ENCODE measurements at places on chromosomes 11 and 22.

DNA sequence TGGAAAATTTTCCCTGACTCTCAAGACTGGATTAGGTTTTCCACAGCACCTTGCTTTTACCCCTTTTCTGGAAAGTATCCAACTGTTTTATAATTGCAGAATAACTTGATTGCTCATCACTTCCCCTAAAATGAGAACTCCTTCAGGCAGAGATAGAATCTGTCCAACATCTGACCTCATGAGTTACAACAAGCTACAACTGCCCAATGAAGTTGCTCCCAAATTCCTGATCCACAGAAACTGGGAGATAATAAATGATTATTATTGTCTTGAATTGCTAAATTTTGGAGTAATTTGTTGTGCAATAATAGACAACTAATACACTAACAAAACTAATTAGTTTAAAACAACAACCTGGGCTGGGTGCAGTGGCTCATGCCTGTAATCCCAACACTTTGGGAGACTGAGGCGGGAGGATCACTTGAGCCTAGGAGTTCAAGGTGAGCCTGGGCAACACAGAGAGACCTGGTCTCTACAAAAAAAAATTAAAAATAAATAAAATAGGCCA, 10.0 kb upstream of the CCDC83 start:
- no peak for DNase-seq

DNA sequence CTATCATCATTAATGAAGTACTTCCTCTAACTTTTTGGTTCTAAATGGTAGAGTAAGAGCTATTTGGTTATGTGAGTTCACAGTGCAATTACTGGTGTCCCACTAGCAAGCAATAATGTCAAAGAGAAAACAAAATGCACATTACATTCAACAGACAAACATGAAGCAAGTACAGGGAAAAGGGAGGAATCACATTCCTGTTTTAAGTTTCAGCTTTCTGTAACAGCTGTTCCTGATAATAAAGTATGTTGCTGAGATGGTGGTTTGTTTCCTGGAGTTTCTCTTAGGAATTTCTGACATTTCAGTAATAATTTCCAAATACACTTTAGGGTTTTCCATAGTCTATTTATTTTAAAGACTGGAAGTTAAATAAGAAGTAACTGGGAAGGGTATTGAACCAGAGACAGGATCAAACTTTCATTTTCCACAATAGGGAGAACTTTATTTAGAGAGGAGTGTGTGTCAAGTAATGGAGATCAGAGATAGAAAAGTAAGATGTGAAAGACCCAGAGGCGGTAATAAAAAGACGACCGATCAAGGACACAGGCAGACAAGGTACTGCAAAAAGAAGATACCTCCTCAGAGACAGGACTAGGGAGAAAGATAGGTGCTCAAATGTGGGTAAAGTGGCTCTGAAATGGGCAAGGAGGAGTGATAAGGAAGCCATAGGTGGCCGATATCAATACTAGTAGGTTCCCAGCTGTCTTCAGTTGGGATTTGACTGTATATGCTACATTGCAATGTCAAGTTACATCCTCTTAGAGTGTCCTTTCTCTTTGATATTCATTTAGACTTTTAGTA, 20.8 kb upstream of the CLNS1A start:
- no peak for DNase-seq

DNA sequence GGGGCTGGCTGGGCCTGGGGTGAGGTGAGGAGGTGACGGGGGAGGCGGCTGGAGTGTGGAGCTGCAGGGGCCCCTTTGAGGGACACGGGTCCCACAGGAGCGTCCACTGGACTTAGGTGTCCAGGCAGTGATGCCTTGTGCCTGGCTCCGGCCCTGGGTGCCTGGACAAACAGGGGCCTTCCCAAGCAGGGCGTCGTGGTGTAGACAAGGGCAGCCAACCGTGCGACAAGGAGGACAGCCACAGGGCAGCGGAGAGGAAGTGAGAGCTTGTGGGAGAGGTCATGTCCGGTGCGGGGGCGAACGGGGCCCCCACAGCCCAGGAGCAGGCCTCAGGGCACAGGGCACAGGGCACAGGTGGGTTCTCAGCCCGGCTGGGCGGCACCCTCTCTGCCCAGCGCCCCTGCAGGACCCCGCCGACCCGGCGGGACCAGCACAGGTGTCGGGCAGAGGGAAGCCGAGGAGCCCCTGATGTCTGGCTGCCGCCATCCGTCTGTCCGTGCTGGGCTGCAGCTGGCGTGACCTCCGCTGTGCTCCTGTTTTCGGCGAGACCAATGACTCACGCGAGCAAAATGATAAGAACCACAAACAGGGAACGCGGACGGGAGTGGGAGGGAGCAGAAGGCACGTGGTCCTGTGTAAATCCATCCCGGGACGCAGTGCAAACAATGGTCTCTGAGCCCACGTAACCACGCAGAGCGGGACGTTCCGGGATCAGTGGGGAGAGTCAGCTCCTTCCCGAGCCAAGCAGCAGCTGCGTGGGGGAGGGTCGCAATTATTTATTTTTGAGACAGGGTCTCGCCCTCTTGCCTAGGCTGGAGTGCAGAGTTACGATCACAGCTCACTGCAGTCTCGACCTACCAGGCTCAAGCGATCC, 49.1 kb upstream of the A4GALT start:
- DNase-seq = peak; percentile 86

DNA sequence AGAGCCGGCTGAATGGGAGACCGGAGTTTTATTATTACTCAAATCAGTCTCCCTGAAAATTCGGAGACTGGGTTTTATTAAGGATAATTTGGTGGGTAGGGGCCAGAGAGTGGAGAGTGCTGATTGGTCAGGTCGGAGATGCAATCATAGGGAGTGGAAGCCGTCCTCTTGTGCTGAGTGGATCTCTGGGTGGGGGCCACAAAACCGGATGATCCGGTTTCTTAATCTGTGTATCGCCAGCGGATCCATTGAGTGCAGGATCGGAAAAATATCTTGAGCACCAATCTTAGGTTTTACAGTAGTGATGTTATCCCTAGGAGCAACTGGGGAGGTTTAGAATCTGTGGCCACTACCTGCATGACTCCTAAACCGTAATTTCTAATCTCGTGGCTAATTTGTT, 886 bp upstream of the NIPSNAP1 start:
- no peak for DNase-seq

DNA sequence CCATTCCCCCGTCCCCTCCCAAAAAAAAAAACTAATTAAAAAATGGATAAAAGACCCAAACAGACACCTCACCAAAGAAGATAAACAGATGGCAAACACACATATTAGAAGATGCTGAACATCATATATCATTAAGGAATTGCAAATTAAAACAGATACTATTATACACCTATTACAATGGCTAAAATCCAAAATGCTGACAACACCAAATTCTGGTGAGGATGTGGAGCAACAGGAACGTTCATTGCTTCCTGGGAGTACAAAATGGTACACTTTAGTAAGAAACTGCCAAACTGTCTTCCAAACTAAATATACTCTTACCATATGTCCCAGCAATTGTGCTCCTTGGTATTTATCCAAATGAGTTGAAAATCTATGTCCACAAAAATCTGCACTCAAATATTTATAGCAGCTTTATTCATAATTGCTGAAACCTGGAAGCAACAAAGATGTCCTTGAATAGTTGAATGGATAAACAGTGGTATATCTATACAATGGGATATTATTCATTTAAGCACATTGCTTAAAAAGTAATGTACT, 19.9 kb downstream of the NAGA start:
- no peak for DNase-seq

- DNase-seq = peak; percentile 91
Measured at GRCh38 chr22:23894710-23895598, 771 bp downstream of the MIF start.

- DNase-seq = peak; percentile 64
Measured at GRCh38 chr11:77069336-77069968, 2.7 kb downstream of the CAPN5 start.

DNA sequence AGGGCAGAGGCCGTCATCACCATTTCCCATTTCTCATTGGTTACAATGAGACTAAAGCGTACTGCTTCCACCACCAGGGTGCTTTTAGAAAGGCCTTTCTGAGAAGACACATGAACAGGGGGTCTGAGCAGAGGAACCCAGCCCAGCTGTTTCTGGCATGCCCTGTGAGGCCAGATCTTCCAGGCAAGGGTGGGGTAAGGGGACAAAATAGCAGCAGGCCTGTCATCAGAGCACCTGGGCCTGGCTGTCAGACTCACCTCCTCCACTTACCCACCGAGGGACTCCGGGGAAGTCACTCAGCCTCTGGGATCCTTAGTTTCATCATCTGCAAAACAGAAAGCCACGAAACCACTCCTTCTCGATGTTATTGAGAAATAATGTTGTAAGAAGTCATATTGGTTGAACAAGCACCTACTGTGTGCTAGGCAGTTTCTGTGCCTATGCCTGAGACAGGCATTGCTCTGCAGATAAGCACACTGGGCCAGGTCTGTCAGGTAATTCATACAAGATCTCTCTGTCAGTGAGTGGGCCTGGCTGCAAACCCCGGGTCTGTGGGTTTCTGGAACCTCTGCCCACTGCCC, 8.8 kb upstream of the WNT11 start:
- DNase-seq = peak; percentile 31

DNA sequence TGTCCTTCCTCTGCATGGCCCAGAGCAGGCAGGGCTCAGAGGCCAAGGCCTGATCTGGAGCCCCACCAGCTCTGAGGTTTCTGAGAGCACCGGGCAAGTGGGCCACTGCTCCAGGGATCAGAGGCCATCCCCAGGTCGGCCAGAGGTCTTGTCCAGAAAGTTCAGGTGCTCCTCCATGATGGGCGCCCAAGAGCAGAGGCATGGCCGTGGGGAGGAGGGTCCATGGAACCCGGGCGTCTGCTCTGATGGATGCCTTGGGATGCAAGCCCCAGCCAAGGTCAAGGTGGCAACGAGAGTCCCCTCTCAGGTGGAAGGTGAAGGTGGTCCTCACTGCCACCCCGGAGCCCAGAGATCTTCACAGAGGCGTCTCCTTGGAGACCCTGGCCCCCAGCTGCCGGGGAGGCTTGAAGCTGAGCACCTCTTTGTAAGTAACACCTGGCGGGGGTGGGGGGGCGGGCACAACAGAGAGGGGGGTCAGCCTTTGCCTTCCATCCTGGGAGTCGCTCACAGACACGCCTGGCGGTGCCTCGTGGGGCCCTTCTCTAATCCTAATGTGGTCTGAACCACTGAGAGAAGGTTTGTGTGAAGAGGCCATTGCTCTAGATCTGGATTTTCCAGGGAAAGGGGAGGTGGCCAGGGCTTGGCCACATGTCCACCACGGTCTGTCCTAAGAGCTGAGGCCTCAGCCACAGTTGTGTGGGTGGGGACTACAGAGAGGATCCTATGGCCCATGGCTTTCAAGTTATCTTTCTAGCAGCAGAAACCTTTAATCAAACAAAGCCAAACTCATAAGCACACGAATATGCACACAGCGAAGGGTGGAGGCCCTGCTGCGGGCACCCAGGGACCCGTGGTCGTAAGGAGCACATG, 2.2 kb upstream of the HDAC10 start:
- no peak for DNase-seq

GRCh38 chr11:73734993-73735392, 25.9 kb downstream of the RAB6A start:
- no peak for DNase-seq

- DNase-seq = no peak
Measured at GRCh38 chr11:13291800-13292199, 14.2 kb downstream of the BMAL1 start.

DNA sequence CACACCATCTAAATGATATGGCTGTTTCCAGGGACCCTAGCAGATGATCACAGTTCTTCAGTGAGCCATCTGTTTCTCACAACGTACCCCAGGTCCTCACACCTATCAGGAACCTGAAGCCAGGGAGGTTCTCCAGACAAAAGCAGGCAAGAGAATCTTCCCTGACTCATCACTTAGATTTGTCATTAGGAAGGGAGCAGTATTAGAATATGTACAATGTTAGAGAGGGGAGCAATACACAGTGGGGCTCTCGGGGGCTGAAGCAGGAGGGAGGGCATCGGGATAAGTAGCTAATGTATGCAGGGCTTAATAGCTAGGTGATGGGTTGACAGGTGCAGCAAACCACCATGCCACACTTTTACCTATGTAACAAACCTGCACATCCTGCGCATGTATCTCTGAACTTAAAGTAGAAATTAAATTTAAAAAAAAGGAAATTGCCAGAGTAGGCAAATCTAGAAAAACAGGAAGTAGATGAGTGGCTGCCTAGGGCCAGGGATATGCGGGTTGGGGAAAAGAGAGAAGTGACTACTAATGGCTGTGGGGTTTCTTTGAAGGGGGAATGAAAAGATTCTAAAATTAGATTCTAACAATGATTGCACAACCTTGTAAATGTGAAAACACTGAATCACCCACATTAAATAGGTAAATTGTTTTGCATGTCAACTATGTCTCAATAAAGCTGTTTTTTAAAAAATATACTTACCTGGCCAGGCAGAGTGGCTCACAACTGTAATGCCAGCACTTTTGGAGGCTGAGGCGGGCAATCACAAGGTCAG, 14.4 kb downstream of the C22orf42 start:
- DNase-seq = no peak

GRCh38 chr11:97993562-97993961, 1027.2 kb upstream of the CNTN5 start:
- no peak for DNase-seq

DNA sequence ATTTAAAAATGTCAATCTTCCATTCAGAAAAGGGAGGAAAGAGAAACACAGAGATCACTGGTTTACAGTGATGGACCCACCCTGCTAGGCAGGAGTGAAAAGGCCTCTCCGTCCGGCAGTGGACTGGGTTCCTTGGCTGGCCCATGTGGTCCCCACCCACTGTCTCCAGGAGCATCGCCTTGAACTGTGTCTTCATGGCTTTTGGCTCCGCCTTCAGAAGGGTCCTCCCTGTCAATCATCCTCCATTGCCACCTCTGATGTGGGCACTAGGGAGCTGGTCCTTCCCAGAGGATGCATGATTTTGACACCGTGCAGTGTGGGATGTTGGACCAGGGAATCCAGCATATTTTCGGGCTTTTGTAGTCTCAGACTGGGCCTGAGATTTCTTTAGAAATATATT, 58.2 kb upstream of the B3GAT1 start:
- no peak for DNase-seq

GRCh38 chr11:35992548-35992947, 48.7 kb downstream of the LDLRAD3 start:
- DNase-seq = no peak

GRCh38 chr11:11083441-11083840, 225.6 kb upstream of the ZBED5 start:
- DNase-seq = no peak

DNA sequence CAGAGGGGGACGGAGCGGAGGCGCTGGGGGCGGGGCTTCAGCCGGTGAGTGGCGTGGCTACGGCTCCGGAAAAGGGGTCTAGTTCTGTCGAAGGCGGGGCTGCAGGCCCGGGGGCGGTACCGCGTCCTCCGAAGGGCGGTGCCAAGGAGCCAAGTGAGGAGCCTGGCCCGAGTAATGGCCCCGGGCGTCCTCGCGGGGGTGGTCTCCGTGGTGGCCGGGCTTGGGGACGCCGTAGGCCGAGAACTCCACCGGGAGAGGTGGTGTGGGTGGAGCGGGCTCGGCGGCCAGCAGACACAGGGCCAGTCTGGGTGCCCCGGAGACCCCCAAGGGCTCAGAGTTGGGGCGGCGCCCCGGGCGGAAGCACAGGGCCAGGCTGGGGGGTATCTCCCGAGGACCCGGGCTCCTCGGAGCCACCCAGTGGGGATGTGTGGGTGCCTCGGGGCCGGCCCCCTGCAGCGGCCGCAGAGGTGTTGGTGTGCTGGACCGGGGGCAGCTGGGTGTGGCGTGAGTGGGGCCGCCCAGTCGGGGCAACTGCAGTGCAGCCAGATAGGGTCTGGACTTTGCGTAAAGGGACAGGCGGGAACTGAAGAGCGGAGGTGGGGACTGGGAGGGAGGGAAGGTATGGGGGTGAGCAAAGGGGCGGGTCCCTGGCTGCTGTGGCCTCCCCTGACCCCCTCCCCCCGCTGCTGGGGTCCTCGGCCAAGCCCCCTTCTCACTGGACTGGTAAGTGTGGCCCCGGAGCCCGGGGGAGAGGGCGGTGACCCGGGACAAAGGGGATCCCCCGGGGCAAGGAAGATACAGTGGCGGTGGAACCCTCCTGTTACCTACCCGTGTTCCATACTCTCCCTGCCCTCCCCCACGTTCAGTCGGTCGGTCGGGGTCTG, 838 bp downstream of the FKBP2 start:
- peak; percentile 89 for DNase-seq

All from posterior vena cava (tissue), 2 donors.